ENCODE measurements at places on chromosomes 7 and 10. TPM values are rescaled to one million over a fixed set of nuclear protein-coding genes. Genes with fewer than 3 reads are reported as not detected.
A peak's percentile ranks its signal among the peaks of the same experiment; 100 is the strongest.

DNA sequence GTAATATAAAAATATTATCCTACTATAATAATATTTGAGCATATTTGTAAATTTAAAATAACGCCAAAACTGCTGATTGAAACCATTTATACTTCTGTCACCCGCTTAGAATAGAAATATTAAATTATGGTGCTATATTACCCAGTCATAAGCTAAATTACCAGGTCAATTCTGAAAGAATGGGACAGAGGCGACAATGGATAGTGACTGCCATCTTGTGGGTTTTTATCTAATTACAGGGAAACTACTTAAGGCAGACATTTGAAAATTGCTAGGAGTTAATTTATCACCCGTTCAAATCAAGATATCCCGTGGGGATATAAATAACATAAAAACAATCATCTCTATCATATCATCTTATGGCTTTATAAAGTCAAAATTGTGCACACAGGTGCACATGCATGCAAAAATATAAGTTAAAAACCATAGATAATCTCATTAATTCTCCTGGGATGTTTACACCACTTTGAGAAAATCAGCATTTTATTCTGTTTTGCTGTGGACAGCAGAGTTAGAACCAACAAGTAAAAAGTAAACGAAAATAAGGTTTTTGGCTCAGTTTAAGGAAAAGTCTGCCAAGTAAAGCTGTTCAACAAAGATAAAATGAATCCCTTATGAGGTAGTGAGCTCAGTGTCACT lies 41.3 kb upstream of the HPSE2 start:
- peak; percentile 24 for DNase-seq

GRCh38 chr7:30799206-30799975 lies 28.2 kb downstream of the MINDY4 start:
- peak; percentile 38 for DNase-seq

DNA sequence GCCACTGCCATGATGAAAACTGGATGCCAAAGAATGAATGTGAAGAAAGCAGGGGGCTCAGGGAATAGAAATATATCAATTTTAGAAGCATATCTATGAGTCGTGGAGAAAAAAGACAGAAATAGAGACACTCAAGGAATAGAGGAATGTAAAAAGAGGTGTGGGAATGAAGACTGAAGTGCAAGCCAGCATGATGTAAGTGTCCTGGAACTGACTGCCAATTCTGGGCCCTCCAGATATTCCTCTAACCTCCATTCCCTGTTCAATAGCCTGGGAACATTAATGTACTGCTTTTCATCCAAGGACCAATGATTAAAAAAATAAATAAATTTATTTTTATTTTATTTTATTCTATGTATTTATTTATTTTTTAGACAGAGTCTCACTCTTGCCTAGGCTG lies 40.6 kb downstream of the NEBL start:
- DNase-seq: no peak

DNA sequence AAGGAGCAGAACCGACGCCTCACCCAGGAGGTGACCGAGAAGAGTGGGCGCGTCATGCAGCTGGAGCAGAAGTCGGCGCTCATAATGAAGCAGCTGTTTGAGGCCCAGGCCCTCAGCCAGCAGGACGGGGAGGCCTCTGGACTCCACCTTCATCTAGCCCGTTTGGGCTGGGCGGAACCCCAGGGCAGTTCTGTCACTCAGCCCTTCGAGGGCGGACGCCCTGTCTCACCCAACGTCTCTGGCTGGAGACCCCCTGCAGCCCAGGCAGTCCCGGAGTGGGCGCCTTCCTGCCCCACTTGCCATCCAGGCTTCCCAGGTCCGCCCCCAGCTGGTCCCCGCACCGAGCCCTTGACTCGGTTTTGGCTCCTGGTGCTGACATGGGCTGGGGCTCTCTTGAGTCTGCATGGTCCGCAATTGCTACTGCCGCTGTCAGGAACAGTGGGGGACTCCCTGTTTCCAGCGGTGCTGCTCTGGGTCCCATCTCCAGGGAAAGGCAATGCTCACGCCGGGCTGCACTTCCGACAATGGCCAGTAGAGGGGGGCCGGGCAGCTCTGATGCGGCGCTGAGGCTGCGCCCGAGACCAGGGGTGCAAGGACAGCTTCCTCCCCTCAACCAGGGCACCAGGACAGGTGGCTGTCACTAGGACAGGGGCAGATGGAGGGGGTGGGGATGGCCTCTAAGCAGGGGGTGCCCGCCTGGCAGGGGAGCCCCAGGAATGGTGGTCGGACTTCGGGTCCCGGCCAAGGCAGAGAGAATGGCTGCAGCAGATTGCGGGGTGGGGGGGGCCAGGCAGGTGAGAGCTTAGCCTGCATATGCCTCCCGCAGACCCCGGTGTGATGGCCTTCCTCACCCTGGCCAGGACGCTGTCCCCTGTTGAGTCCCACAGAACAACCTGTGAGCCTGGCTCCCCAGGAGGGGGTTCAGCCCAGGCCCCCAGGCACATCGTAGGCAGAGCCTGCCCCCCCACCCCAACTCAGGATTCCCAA lies 71.2 kb upstream of the KCTD7 start:
- DNase-seq: peak; percentile 40

GRCh38 chr10:86247588-86247987 lies 119.0 kb downstream of the GRID1 start:
- DNase-seq: no peak

PRPF18 gene
- total RNA-seq: 46.0 TPM

C10orf71 gene
- 3.6 TPM for total RNA-seq

DNA sequence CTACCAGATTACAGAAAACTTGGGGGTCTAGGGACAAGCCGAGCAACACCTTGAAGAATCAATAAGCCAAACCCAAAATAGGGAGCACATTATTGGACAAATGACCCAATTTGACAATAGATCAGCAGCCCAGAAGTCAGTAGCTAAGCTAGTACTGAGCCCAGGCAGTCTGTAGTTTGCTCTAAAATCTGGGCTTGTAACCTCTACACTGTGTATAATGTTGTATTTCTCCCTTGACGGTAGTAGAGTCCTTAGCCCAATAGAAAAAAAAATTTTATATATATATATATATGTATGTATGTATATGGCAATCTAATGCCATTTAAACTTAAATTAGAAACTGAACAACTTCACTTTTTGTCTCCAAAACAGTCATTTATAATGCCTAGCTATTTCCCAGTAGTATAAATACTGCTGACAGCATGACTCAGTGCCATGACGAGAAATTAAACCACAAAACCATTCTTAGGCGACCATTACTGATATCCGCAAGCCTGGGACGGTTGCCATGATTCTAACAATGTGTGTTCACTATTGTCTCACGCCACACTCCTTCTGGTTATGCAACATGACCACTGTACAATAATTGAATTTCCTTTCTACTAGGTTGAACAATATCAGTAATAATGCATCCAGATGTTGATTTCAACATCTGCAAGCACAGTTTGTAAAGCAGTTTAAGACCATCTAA lies 110.5 kb downstream of the IPMK start:
- DNase-seq: no peak

- no peak for DNase-seq
Observed at GRCh38 chr7:135517060-135517459, 7.2 kb upstream of the CNOT4 start.

CYP3A7 gene
- 1.2 TPM for total RNA-seq

- DNase-seq: no peak
Observed at GRCh38 chr10:94107191-94107590, 113.5 kb downstream of the PLCE1 start.

GRCh38 chr7:151420144-151420543 lies 10.3 kb upstream of the WDR86 start:
- DNase-seq: no peak

PRKG1 gene
- 144 TPM for total RNA-seq

DNA sequence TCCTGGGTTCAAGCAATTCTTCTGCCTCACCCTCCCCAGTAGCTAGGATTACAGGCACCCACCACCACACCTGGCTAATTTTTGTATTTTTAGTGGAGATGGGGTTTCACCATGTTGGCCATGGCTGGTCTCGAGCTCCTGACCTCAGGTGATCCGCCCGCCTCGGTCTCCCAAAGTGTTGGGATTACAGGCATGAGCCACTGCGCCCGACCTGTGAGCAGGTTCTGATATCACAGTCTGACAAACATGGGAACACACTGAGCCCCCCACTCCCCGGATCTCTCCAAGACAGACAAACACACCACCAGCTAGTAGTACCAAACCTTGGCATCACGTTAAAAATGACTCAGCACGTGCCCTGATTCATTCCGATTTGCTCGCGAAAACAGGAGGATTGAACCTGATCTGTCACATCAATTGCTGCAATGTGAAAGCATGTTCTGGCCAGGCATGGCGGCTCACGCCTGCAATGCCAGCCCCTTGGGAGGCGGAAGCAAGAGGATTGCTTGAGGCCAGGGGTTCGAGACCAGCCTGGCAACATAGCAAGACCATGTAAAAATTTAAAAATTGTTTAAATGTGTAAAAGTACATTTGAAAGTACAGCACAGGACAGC lies 106.5 kb downstream of the SMURF1 start:
- DNase-seq: no peak

RNLS gene
- 5.3 TPM for total RNA-seq

PILRA gene
- not detected for total RNA-seq

GRCh38 chr10:42972946-42973345 lies 103.9 kb upstream of the RET start:
- DNase-seq: no peak

SRPK2 gene
- total RNA-seq: 59.7 TPM

ACTA2 gene
- total RNA-seq: 11,557 TPM

GRCh38 chr10:34768261-34768971 lies 46.7 kb downstream of the PARD3 start:
- DNase-seq: peak; percentile 47

Measured in umbilical cord (tissue), 2 donors.